ENCODE measurements at places on chromosomes 5 and 9. TPM values are rescaled to one million over a fixed set of nuclear protein-coding genes. Genes with fewer than 3 reads are reported as not detected.
A peak's percentile ranks its signal among the peaks of the same experiment; 100 is the strongest.

DNA sequence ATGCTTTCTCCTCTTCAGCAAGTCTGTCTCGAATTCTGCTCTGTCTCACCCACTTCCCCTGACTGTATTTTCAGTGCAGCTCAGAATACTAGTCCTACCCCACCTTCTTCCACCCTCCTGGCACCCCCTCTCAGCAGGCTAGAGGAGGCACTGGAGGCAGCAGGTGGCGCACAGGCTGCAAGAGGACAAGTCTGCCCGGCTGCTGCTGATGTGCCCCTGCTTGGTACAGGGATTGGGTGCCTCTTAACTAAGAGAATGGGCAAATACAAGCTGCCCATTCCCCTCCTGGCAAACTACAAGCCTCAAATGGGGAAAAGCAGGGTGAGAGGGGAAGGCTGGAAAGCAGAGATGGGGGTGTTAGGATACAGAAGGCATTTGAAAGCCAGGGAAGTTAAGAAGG, 5.1 kb downstream of the TLN1 start:
- H3K4me1 ChIP-seq: peaks cover 57% of the 10 kb centered on the region
- H3K36me3 ChIP-seq: peaks cover 3% of the 10 kb centered on the region
- peak overlapping the region; percentile 84 for H3K4me3 ChIP-seq
- DNase-seq: no peak

- no peaks in the 10 kb centered on the region for H3K36me3 ChIP-seq
- no peak overlapping the region for H3K4me3 ChIP-seq
- DNase-seq: no peak
- no peak overlapping the region for H3K27ac ChIP-seq
Measured at GRCh38 chr9:33623658-33624586, 99.9 kb downstream of the ANKRD18B start.

DNA sequence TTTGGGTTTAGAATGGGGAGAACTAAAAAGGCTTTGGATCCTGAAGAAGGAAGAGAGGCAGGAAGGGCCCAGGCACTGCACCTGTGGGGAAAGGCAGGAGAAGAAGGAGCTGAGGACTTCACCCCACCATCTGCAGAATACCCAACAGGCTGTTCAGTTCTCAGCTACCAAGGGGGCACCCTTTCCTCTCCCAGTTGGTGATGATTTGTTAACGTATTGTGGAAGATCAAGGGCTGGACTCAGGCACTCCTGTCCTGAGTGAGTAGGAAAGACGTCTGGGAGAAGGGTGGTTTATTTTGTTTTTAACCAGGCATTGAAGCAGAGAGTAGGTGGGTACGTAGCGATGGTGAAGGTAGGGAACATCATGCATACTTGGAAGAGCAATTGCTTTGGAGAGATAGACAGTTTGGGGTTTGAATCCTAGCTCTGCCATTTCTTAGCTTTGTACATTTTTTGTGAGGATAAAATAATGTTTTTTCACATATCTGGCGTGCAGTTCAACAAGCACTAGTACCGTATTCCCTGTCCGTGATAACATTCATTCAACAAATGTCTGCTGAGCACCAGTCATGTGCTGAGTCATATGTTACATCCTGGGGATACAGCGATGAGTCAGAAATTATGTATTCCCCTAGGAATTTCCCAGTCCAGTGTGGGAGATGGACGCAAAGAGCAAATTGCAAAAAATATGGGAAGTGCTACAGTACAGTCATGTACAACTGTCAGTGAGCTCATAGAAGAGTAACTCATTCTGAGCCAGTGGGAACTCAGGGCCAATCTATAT, 2.1 kb downstream of the MSANTD3 start:
- DNase-seq: no peak
- H3K27me3 ChIP-seq: no peaks in the 10 kb centered on the region
- H3K27ac ChIP-seq: peak overlapping the region; percentile 93
- H3K4me3 ChIP-seq: peak overlapping the region; percentile 96
- H3K36me3 ChIP-seq: no peaks in the 10 kb centered on the region

GRCh38 chr5:77636641-77637169, 1.8 kb downstream of the OTP start:
- H3K4me3 ChIP-seq: no peak overlapping the region
- H3K27ac ChIP-seq: no peak overlapping the region
- H3K27me3 ChIP-seq: peaks cover 30% of the 10 kb centered on the region
- no peak for DNase-seq
- H3K36me3 ChIP-seq: no peaks in the 10 kb centered on the region

DNA sequence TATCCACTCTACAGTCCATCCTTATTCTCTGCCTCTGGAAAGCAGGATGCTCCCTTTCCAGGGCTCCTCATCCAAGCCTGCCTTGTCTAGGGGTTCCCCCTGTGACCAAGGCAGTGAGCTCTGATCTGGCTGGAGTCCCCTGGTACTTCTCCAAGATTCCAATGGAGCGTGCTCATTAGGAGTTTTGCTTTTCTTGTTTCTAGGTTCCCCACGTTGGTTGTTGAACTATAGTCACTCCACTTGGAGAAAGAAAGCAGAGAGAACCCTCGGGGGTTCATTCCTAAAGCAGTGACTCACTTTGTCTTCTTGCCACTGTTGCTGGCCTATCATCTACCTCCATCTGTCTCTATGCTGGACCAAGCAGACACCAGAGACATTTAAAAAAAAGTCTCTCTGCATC, 192.6 kb downstream of the TLE4 start:
- no peaks in the 10 kb centered on the region for H3K27me3 ChIP-seq
- no peak overlapping the region for H3K4me3 ChIP-seq
- DNase-seq: no peak
- H3K27ac ChIP-seq: no peak overlapping the region
- no peaks in the 10 kb centered on the region for H3K4me1 ChIP-seq

Gene GFPT2
- total RNA-seq: 47.9 TPM

DNA sequence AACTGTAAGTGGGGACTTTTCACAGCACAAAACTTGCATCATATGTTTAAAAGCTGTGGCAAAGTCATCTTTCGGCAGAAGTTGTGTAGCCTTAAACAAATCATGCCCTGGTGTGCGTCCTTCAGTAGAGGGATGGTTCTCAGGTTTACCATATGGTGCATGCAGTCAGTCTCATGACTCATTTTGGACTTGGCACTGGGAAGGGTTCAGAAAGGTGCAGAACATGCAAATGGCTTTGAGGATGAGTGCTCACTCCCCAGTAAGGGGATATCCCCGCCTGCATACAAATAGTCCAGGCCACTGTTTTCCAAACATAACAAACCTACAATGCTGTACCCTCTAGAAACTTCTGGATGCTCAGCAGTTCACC, 260.3 kb downstream of the NDUFS4 start:
- H3K4me3 ChIP-seq: no peak overlapping the region
- no peak overlapping the region for H3K27ac ChIP-seq
- no peaks in the 10 kb centered on the region for H3K36me3 ChIP-seq
- no peaks in the 10 kb centered on the region for H3K27me3 ChIP-seq
- DNase-seq: no peak
- H3K4me1 ChIP-seq: no peaks in the 10 kb centered on the region

All from vagina (tissue), 2 donors.